Ovary (tissue), 10 donors: ENCODE measurements at places on chromosomes 3 and 15.

- H3K36me3 ChIP-seq: no peaks in the 10 kb centered on the region
- DNase-seq: no peak
- no peaks in the 10 kb centered on the region for H3K4me1 ChIP-seq
- H3K27me3 ChIP-seq: no peaks in the 10 kb centered on the region
- H3K27ac ChIP-seq: no peak overlapping the region
Measured at GRCh38 chr3:180802837-180803236, 109.6 kb upstream of the FXR1 start.

GRCh38 chr15:67120839-67121643 lies 55.6 kb downstream of the SMAD3 start:
- H3K27ac ChIP-seq: peak overlapping the region; percentile 92
- no peaks in the 10 kb centered on the region for H3K36me3 ChIP-seq
- peak overlapping the region; percentile 31 for H3K4me3 ChIP-seq
- no peaks in the 10 kb centered on the region for H3K27me3 ChIP-seq
- DNase-seq: peak; percentile 94

- H3K4me1 ChIP-seq: no peaks in the 10 kb centered on the region
- no peak for DNase-seq
- no peaks in the 10 kb centered on the region for H3K36me3 ChIP-seq
- H3K27me3 ChIP-seq: no peaks in the 10 kb centered on the region
- no peak overlapping the region for H3K4me3 ChIP-seq
Measured at GRCh38 chr3:66577426-66578203, 76.8 kb upstream of the LRIG1 start.

GRCh38 chr15:70093481-70094319 lies 4.0 kb downstream of the TLE3 start:
- DNase-seq: no peak
- H3K27ac ChIP-seq: no peak overlapping the region
- H3K4me1 ChIP-seq: peaks cover 28% of the 10 kb centered on the region
- no peaks in the 10 kb centered on the region for H3K36me3 ChIP-seq
- no peaks in the 10 kb centered on the region for H3K27me3 ChIP-seq

DNA sequence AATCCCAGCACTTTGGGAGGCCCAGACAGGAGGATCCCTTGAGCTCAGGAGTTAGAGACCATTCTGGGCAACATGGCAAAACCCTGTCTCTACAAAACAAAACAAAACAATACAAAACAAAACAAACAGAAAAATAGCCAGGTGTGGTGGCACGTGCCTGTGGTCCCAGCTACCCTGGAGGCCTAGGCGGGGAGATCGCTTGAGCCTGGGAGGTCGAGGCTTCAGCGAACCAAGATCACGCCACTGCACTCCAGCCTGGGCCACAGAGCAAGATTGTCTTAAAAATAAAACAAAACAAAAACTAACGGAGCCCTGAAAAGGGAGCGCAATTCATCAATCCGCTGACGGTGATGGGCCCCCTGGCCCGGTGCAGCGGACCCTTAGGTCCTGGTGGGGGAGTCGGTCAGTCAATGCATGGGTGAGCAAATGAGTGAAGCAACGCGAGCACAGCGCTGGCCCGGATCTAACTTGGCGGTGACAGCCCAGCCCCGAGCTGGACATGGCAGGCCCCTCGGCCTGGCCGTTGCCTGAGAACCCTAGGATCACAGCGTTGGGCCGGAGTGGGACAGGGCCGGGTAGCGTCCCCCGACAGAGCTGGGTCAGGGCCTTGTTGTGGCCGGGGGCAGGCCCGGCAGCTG lies 52.4 kb upstream of the BLM start:
- H3K27ac ChIP-seq: peak overlapping the region; percentile 87
- peaks cover 4% of the 10 kb centered on the region for H3K4me1 ChIP-seq
- DNase-seq: peak; percentile 39
- no peaks in the 10 kb centered on the region for H3K27me3 ChIP-seq
- H3K36me3 ChIP-seq: no peaks in the 10 kb centered on the region

DNA sequence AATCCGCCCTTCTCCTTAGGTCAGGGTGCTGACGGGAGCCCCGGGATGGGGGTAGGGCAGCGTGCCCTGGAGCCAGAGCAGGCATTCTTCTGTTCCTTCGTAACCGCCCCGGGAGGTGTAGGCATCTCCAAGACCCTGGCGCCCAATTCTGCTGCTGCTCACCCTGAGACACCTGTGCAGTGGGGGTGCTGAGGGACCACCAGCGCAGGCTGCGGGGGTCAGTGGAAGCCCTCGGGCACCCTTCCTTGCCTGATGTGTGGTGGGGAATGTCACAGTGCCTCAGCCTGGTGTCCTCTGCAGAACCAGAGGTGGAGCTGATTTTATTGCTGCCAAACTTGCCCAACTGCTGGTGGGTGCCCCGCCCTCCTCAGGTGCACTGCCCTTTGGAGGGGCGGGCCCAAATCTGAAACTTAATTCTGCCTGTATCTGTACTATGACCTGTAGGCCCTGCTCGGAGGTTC lies 7.3 kb downstream of the CSK start:
- DNase-seq: no peak
- H3K27me3 ChIP-seq: no peaks in the 10 kb centered on the region
- H3K27ac ChIP-seq: peak overlapping the region; percentile 67
- H3K36me3 ChIP-seq: no peaks in the 10 kb centered on the region
- no peak overlapping the region for H3K4me3 ChIP-seq

DNA sequence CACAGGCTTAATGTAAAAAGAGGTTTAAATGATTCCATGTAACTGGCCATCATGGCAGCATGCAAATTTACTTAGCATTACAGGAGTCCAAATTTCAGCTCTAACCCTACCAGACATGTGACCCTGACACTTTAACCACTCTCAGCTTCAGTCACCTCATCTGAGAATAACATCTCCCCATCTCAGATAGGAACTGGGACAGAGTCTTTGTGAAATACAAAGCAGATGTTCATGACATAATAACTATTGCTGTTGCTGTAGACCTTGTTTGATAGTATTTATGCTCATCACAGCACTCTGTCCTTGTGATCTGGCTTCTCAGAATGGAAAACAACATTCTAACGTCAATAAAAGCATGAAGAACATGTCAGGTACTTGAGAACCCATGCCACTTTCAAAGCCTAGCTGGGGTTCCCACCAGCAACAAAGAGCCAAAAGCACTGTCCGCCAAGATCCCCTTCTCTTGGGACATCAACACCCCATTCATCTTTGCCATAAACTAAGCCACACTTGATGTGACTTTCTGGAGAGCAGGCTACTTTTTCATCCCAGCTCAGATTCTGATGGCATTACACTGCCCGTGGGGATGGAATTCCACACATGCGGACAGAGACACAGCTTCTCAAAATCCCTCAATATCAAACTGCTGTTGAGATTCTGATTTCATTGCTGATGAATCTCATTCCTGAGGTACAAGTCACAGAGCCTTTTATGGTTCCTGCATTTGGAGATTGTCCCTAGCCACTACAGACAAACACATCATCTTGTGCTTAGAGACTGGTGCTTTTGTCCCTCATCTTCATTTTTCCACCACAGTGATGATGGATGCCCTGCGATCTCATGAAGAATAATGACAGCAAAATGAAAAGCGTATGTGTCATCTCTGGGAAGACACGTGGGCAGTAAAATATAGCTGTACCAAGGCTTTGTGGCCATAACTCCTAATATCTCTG lies 202.7 kb downstream of the TNIK start:
- no peak for DNase-seq
- H3K27ac ChIP-seq: no peak overlapping the region
- H3K36me3 ChIP-seq: no peaks in the 10 kb centered on the region
- no peaks in the 10 kb centered on the region for H3K27me3 ChIP-seq
- H3K4me3 ChIP-seq: no peak overlapping the region
- peaks cover 2% of the 10 kb centered on the region for H3K4me1 ChIP-seq

DNA sequence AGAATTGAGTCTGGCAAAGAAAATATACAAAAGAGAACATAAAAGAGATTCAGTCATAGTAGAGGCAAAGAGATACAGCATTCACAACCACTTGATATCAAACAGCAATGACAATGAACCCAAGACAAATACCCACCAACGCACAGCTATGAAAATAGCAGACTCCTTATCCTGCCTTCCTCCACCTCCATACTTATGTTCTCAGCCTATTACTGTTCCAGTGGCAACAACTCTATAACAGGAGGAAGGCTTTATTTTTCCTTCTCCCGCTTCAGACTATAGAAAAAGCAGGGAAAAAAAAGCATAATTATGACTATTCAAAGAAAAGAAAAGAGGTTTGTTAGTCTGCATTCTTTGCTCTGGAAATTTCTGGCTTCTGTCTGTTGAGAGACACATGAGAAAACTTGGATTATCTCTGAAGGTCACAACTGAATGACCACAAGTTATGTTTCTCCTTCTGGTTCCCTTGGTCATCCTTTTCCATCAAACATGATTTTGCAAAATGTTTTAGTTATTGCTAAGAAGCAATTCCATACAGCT lies 81.2 kb upstream of the PLXND1 start:
- no peak overlapping the region for H3K4me3 ChIP-seq
- H3K27me3 ChIP-seq: no peaks in the 10 kb centered on the region
- H3K4me1 ChIP-seq: peaks cover 5% of the 10 kb centered on the region
- H3K27ac ChIP-seq: no peak overlapping the region

- no peak overlapping the region for H3K27ac ChIP-seq
- H3K4me3 ChIP-seq: no peak overlapping the region
- peaks cover 29% of the 10 kb centered on the region for H3K4me1 ChIP-seq
- no peaks in the 10 kb centered on the region for H3K27me3 ChIP-seq
- H3K36me3 ChIP-seq: no peaks in the 10 kb centered on the region
Measured at GRCh38 chr3:50354186-50354764, 3.6 kb downstream of the CYB561D2 start.

DNA sequence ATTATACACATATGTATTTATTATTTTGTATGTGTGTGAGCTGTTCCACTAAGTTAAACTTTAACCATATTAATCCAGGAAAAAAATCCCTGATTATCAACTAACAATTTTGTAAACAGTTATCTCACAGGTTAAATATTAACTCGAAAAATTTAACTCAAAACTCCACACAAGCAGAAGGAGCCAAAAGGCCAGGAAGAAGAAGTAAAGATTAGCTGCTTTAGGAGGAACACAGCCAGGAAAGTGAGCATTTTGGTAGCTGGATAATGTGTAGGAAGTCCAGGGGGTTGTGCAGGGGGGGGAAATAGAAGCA lies 425.0 kb downstream of the TIGIT start:
- H3K4me1 ChIP-seq: no peaks in the 10 kb centered on the region
- no peak for DNase-seq
- H3K27me3 ChIP-seq: no peaks in the 10 kb centered on the region
- H3K4me3 ChIP-seq: no peak overlapping the region
- H3K27ac ChIP-seq: no peak overlapping the region
- H3K36me3 ChIP-seq: no peaks in the 10 kb centered on the region

DNA sequence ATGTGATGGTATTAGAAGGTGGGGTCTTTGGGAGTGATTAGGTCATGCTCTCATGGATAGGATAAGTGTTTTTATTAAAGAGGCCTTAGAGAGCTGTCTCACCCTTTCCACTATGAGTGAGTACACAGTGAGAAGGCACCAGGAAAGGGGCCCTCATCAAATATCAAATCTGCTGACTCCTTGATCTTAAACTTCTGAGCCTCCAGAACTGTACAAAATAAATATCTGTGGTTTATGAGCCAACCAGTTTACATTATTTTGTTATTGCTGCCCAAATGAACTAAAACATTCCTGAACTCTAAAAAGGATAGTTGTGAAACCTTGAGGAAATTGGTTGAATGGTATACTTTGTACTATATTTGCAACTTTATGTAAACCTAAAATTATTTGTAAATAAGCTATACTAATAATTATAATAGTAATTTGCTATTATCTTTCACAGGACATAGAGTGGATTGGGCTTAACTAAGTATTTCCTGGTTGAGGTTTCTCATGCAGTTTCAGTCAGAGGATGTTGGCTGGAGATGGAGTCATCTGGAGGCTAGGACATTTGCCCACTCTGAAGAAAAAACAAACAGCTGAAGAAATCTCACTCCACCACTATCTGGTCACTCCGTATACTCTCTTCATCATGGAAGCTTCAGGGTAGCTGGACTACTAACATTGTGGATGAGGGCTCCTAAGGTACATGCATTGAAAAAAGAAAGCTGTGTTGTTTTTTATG lies 1068.6 kb upstream of the CADM2 start:
- DNase-seq: no peak
- H3K4me1 ChIP-seq: no peaks in the 10 kb centered on the region
- no peaks in the 10 kb centered on the region for H3K27me3 ChIP-seq
- no peak overlapping the region for H3K4me3 ChIP-seq
- no peaks in the 10 kb centered on the region for H3K36me3 ChIP-seq

GRCh38 chr3:127044996-127045395 lies 62.1 kb downstream of the PLXNA1 start:
- H3K36me3 ChIP-seq: no peaks in the 10 kb centered on the region
- H3K4me3 ChIP-seq: no peak overlapping the region
- DNase-seq: peak; percentile 28
- no peak overlapping the region for H3K27ac ChIP-seq

GRCh38 chr3:4680227-4680691 lies 187.1 kb downstream of the ITPR1 start:
- no peaks in the 10 kb centered on the region for H3K36me3 ChIP-seq
- H3K27me3 ChIP-seq: no peaks in the 10 kb centered on the region
- no peak for DNase-seq

DNA sequence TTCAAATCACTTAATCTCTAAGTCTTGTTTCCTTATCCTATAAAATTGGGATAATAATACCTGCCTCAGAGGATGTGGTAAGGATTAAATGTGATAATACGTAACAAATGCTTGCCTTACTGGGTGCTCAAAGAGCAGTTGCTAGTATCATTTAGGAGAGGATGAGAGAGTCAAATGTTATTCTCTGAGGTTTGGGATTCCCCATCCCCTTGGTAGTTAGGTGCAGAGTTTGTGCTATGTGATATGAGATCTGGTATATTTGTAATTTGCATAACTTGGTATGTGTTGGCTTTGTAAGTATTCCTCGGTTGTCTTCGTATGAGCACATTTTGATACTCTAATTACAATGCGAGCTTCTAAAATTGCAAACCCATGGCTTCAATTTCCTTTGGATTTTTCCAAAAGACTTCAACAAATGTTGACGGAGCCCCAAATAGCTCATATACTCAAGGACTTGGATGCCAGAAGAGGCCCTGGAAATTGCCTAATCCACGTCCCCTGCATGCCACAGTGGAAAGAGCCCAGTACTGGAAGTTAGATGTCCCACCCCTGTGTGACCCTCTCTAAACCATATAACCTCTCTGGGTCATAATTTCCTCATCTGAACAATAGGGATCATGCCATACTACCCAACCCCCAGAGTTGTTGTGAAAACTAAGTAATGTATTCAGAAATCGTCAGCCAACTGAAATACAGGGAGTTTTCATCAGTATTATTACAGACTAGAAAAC lies 85.0 kb downstream of the FBN1 start:
- no peak for DNase-seq
- no peaks in the 10 kb centered on the region for H3K27me3 ChIP-seq
- H3K4me3 ChIP-seq: no peak overlapping the region

DNA sequence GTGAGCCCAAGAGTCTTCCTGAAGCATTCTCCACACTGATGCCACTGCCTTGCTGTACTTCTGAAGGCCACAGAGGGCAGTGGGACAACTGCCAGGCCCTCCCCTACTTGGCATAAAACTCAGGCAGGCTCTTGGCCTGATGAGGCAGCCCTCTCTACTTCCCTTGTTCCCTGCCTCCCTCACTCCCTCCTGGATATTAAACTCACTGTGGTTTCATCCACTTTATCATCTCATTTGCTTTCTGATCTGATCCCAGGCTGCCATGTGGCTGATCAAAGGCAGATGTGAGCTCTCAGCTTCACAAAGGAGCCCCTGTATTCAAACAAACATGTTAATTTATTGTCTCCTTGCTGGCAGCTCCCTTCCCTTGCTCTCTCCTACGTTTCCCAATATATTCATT lies 533.5 kb downstream of the IGSF11 start:
- peaks cover 2% of the 10 kb centered on the region for H3K4me1 ChIP-seq
- no peaks in the 10 kb centered on the region for H3K36me3 ChIP-seq
- peak; percentile 51 for DNase-seq
- H3K4me3 ChIP-seq: no peak overlapping the region
